Activated CD4-positive, alpha-beta T cell treated with anti-CD3 and anti-CD28 coated beads for 48 hours (primary cell): ENCODE measurements at places on chromosomes 12 and 14.
A peak's percentile ranks its signal among the peaks of the same experiment; 100 is the strongest.

GRCh38 chr14:59632381-59632780 is 55.8 kb upstream of the CCDC175 start:
- DNase-seq: peak; percentile 40

GRCh38 chr12:132925597-132926414 is 30.3 kb downstream of the ZNF605 start:
- DNase-seq: no peak

DNA sequence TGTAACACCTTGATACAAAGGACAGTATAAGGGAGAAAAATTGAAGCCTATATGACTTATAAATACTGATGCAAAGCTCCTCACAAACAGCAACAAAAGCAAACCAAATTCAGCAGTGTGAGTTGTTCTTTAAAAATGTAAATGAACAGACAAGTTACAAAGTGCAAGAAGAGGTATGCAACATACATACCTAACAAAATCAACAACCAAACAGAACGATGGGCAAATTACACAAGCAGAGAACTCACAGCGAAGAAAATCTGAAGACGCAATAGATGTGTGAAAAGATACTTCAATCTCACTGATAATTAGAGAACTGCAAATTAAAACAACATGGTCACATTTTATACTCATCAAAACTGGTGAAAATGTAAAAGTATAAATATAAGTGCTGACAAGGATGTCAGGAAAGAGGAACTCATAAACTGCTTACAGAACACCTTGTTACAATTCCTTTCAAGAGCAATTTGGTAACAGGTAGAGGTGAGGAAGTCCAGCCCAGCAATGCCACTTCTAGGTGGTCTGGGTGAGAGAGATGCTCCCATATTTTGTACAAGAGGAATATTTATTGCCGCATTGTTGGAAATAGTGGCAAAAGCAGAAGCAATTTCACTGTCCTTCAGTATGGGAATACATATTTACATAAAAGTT is 47.3 kb downstream of the CORO1C start:
- DNase-seq: no peak

DNA sequence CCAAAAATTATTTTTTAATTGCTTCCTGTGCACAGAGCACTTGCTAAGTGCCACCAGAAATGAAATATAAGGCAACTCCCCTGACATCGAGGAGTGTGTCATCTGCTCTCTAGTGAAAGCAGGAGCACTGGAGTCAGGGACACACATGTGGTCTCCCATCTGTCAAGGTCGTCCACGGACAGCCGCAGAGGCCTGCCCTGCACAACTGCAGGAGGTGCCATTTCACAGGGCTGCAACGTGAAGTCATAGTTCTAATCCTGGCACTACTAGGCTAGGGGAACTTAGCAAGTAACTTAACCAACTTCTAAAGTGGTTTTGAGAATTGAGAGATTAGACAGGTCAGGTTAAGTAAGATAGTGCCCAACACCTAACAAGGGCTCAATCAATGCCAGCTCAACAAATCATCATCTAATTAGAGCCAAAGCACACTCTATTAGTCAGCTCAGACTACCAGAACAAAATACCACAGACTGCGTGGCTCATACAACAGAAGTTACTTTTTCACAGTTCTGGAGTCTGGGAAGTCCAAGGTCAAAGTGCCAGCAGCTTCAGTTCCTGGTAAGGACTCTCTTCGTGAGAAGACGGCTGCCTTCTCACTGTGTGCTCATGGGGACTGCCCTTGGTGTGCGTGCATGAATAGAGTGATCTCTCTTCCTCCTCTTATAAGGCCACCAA is 30.7 kb downstream of the FOXN3 start:
- peak; percentile 21 for DNase-seq

DNA sequence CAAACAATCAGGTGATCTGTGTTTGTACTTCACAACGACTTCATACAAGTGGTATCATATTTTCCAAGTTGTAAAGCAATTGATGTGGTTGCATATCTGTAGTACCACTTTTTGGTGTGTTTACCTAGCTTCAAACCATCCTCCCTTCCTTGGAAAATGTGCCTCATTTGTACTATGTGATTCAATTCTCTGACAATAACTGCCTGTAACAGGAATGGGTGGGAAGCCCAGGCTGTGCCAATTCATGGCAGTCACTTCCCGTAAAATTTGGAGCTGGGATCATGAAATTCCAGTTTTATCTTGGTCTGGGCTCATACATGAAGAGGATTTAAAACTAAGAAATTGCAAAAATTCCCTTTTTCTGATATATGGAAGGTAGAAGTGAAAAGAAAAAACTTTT is 250.1 kb downstream of the DIO2 start:
- DNase-seq: no peak

DNA sequence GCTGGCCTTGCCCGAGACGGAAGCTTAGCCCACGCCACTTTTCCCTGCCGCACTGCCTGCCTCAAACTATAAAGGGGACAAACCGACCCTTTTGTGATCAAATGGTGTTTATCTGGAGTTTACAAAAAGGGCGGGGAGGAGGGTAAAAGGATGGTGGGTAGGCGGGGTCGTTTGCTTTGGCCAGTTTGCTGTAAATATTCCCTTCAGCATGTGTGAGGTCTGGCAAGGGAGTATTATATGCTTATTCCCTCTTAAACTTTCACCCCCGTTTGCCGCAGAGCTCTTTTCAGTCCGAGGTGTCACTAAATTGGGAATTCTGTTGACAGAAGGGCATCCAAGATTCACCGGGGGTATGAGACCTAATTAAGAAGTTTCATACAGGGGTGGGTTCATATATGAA is 3.8 kb upstream of the TBX3 start:
- no peak for DNase-seq

DNA sequence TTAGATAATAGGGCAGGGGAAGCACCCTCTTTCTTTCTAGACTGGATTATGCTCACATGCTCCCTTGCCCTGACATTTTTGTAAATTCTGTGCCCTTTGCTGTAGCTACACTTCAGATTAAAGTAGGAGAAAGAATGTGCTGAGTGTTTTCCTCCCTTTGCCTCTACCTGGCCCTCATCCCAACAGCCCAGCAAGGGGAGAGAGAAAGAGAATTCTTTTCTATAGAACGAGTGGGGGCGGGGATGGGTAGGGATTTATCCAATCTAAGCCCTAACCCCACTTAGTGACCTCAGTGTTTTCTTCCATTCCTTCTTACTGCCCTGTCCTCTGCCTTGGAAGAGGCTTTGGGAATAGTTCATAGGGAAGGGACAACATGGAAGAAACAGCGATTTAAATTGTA is 13.5 kb downstream of the GPR84 start:
- no peak for DNase-seq

DNA sequence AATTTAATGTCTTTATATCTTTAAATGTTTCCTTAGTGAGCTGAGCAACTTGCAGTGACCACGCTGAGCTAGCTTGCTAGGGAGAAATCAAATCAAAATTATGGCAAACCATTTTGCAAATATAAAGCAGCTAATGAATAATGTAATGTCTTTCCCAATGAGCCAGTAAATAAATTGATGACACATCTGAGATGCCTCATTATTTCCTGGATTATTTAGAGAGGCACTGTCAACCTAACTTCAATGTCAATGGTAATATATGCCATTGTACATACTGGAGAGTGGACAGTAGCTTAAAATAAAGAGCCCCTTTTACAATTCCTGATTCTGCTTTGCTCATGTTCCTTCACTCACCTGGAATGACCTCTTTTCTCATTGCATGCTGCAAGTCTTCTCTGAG is 182.6 kb downstream of the PHLDA1 start:
- no peak for DNase-seq

- DNase-seq: no peak
These were observed 18.5 kb downstream of the SLC7A8 start for GRCh38 chr14:23164949-23165348.

DNA sequence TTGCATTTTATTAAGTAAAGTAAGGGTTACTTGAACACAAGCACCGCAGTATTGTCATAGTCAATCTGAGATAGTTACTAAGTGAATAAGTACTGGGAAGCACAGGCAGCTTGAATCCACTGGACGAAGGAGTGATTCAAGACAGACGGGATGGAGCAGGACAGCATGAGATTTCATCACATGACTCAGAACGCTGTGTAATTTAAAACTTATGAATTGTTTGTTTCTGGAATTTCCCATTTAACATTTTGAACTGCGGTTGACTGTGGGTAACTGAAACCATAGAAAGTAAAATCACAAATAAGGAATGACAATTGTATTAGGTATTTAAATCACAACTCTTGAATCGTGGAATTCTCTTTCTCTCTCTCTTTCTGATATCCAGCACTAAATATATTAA is 1630.4 kb upstream of the SEL1L start:
- no peak for DNase-seq

GRCh38 chr14:54329082-54329695 is 67.6 kb upstream of the CDKN3 start:
- peak; percentile 29 for DNase-seq

GRCh38 chr12:89179983-89180382 is 172.3 kb downstream of the DUSP6 start:
- DNase-seq: no peak

GRCh38 chr14:71933001-71933587 is 865 bp downstream of the RGS6 start:
- DNase-seq: peak; percentile 26

DNA sequence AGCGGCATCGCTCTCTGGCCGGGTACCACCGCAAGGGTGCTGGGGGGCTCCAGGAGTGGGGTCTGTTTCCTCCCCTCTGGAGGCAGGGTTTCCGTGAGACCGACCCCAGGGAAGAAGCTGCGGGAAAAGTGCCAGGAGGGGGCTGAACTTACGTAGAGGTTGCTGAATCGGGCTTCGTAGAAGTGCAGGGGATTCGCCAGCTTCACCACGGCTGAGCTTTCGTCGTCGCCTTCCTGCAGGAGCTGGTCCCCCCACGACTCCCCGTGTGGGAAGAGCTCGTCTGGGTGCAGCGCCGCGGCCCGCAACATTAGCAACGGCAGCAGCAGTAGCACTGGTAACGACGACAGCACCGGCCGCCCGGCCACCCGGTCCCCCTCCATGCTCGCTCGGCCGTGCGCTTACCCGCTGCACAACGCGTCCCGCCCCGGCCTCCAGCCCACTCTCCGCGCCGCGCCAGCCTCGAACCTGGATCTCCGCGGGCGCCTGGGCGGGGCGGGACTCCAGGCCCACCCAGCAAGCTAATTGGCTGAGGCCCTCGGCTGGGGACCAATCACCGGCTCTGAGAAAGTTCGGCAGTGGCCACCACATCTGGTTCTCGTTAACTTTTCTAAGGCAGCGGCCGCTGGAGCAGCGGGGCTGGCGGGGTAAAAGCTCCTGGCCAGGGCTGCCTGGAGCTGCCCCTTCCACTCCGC is at the start of gene NID2:
NID2 (minus strand) TSS at position 445 of the 692 bp plus-strand sequence; CDS start at position 380, 65 bp downstream.
- peak; percentile 72 for DNase-seq

DNA sequence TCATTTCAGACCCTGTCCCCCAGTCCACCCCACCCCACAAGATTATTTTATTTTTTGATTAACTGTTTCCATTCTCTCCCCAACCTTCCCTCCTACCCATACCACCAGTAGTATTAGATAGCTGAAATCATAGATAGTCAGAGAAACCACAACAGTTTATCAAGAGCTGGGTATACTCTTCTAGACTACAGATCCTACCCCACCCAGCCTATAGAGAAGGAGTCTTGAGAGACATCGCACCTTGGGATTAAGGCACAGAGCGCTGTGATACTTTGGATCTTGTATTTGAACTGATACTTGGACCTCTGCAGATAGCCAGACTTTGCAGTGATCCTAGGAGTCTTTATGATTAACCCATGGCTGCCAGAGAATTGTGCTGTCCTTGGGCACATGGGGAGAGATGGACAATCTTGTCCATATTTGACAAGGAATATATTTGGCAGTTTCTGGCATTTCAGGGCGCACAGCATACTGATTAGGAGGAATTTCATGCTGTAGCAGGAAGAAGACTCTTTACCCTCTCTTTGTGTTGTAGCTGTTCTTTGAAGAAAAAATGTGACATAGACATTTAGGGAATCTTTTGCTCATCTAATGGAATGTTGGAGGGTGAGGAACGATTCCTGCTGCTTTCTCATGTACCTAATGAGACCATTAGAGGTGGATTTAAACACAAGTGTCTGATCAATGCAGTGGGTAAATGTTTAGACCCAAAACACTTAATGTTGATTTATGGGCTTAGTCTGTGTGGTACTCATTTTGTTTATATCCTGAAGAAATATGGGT is 982 bp downstream of the RBMS2 start:
- DNase-seq: no peak

DNA sequence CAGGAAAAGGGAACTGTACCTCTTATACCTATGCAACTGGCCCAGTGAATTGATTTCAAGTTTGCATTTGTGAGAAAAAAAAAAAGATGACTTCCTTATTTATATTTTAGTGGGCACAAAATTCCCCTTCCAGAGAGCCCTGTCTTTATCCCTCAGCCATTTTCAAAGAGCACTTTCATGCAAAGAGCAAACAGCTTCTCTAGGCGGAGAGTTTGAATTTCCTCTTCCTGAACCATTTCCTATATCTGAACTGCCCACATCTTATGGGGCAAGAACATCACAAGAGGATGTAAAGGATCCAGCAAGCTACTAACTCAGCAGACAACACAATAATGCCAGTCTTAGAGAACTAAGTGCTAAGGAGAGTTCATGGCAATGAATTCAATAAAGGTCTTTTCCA is 22.3 kb upstream of the PLXNC1 start:
- no peak for DNase-seq

- DNase-seq: no peak
These were observed 151.0 kb downstream of the TPH2 start for GRCh38 chr12:72089678-72090077.

GRCh38 chr12:90959032-90959431 is 4.1 kb upstream of the CCER1 start:
- no peak for DNase-seq

- no peak for DNase-seq
These were observed 1191.6 kb upstream of the SEL1L start for GRCh38 chr14:82725213-82725612.

GRCh38 chr12:114400925-114401324 is 5.0 kb downstream of the TBX5 start:
- no peak for DNase-seq

DNA sequence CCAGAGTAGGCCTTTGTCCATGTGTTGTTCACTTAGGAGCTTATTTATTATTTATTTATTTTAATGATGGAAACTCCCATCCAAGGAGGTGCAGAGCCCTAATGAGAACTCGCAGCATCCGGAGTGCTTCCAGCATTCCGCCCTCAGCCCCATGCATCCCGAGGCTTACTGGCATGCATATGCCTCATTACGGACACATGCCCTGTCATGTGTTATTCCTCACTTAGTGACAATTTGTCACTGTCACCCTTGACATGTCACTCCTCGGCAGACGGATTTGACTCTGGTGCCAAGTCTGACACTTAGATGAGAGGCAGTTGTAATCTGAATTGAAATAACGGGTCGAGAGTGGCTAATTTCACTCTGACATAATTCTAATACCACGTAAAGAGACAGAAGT is 132.8 kb downstream of the VRK1 start:
- no peak for DNase-seq

- DNase-seq: no peak
These were observed 13.9 kb downstream of the PNMA1 start for GRCh38 chr14:73700325-73700724.

- no peak for DNase-seq
These were observed 7.9 kb upstream of the IL26 start for GRCh38 chr12:68233498-68233897.

- no peak for DNase-seq
These were observed 32.8 kb downstream of the CCDC91 start for GRCh38 chr12:28223025-28223554.

GRCh38 chr12:86838711-86839110 is 582.5 kb upstream of the MGAT4C start:
- DNase-seq: no peak

- no peak for DNase-seq
These were observed 74.3 kb downstream of the RASSF8 start for GRCh38 chr12:26032719-26033241.
